ENCODE measurements at places on chromosomes 4 and X.

DNA sequence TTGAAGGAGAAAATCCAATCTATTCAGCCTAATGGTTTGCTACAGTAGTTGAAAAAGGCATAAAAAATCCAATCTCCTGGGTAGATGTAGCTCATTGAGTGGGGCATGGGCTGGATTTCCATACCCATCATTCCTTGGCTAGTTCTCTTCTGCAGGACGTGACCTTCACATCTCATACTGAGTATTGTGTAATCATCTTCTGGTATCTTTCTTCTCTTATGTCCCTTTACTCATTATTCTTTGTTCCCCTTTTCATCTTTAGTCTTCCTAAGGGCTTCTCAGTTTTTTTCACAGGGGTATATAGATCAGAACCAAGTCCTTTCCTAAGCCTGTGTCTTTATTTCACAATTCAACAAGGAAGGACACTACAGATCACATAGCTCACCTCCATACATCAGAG, 727.6 kb upstream of the MAGEB2 start:
- no peak for DNase-seq

- no peak for DNase-seq
Observed at GRCh38 chr4:122156819-122157218, 4.7 kb downstream of the BLTP1 start.

GRCh38 chr4:78186597-78187543, 129.7 kb downstream of the FRAS1 start:
- DNase-seq: no peak

- DNase-seq: no peak
Observed at GRCh38 chr4:76533314-76533713, 98.3 kb downstream of the SHROOM3 start.

DNA sequence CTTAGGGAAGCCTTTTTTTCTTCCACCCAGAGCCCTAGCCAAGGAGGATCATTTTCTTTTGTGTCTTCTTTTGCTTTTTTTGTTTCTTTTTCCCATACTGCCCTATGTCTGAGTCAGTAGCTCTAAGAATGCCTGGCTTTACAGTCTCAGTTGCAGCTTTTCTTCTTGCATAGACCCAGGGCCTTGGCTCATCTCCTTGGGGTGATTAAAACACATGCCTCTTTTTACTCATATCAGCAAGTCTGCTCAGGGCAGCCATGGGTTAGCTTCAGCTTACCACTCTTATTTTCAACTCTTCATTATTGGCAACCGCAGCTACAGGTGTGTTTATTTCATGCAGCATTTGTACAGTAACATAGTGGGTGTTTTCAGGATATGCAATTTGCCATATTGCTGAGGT, 196.5 kb downstream of the STK32B start:
- no peak for DNase-seq

DNA sequence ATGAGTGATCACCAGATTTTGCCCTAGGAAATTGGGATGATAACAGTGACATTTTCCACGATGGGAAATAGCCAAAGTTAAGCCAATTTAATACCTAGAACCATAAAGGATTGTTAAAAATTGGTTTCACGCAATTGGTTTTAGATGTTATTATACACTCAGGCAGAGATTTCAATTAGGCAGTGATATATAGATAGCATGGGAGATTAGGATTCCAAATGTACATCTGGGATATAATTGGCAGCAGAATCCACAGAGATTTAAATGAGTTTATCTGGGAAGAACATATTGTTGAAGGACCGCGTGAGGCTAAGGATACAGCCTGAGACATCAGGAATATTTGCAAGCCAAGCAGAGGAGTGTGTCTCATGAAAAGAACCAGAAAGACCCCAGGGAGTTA, 351.6 kb downstream of the GPM6A start:
- no peak for DNase-seq

GRCh38 chrX:129665916-129666644, 11.3 kb upstream of the APLN start:
- peak; percentile 91 for DNase-seq

- no peak for DNase-seq
Observed at GRCh38 chrX:42825201-42825600, 47.2 kb upstream of the PPP1R2C start.

DNA sequence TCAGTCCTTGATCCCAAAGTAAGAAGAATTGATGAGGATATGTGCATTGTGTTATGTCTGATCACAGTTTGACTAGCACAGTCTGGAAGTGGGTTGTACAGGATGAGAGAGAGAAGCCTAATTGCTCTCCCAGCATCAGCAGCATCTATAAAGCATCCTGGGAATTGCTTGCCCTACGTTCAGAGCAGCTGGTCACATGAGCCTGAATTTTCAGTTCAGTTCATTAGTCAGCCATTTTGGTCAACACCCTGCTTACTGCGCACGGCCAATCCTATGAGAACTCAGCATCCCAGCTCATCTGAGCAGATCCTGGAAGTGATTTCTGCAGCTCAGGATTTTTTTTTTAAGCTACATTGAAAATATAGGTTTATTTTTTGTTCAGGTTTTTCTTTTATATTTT, at the start of gene RUFY3:
RUFY3 (plus strand) TSS at position 218 of the 400 bp plus-strand sequence. CDS start 610 bp downstream, outside the sequence.
- peak; percentile 93 for DNase-seq

- no peak for DNase-seq
Observed at GRCh38 chr4:187937557-187937956, 58.0 kb upstream of the ZFP42 start.

- no peak for DNase-seq
Observed at GRCh38 chrX:21993265-21993664, 38.9 kb upstream of the PHEX start.

DNA sequence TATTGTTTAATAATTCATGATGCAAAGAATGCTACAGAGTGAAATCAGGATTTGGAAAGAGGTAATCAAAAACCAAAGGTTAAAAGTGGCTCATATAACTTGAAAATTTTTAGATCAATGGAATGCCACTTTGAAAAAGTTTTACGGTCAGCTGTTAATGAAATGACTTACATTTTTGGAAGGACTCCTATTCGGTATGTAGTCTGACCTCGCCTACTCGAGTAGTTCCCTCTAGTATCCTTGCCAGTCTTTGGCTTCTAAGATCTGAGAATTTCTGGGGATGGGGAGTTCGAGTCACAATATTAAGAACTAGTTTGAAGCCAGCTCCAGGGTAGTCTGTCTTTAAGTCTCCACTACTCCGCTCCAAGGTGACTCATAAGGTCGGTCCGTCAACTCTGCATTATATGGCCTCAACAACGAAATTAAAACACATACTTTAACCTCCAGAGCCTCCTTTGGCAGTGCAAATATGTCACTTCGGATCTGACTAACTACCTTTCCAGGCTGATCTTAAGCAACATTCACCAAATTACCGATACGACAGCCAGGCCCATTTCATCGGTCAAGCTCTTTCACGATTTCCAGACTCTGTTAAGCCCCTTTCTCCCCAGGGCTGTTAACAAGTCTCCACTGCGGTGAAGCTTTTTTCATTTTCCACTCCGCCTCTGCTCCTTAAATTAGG, 733 bp upstream of the NAA15 start:
- peak; percentile 63 for DNase-seq

- DNase-seq: peak; percentile 87
Observed at GRCh38 chr4:23934915-23935314, 45.1 kb upstream of the PPARGC1A start.

GRCh38 chr4:130608121-130608520, 1512.2 kb downstream of the C4orf33 start:
- no peak for DNase-seq

- DNase-seq: no peak
Observed at GRCh38 chrX:136143711-136144110, 3.6 kb upstream of the FHL1 start.

- DNase-seq: no peak
Observed at GRCh38 chr4:6032249-6033244, 14.3 kb upstream of the C4orf50 start.

All from fibroblast of skin of right biceps (primary cell).